Stimulated activated CD4-positive, alpha-beta T cell treated with anti-CD3 and anti-CD28 coated beads, Interleukin-2, amount 100 ng/mL, for 24 hours (primary cell): ENCODE measurements at places on chromosomes 6 and 20.

DNA sequence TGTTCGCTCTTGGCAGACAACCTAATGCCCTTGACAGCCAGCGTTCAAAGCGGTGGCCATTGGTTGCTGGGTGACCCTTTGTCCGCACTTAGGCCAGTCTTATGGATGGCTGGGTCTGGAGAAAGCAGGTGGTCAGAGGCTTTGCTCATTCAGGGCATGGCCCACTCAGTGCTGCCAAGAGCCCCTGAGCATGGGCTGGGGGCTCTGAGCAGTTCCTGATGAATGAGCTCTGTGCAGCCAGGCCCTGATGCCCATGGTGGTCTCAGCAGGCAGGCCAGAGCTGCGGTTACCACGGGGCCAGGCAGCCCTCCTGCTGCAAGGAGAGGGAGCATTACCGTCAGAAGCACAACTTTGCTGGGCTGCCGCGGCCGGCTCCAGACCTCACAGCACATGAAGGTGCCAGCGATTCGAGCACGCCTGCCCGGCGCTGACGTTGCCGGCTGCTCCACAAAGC lies 36.3 kb downstream of the CDH4 start:
- no peak for DNase-seq

DNA sequence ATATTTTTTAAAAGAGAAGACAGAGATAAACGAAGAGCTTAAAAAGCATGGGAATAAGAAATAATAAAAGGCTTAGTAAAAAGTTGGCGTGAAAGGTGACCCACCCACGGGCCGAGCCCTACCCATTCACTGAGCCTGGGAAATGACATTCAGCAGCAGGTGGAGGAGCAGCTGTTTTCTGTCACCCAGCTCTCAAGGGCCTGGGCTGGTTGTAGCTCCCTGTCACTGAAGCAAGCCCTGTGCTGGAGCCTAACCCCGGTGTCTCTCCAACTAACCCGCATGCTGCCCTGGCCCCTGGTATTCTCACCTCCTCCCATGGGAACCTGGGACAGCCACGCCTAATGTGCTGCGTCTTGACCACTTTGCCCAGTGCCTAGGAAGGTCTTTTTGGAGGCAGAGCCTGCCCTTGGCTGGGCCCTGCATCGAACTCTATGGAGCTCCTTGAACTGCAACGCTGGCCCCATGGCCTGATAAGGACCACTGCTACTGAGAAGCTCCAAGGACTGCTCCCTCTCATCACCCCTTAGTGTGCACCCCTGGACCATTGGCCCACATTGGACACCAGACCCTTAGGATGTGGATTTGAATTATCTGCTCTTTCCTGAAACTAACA lies 68.8 kb upstream of the IYD start:
- no peak for DNase-seq

DNA sequence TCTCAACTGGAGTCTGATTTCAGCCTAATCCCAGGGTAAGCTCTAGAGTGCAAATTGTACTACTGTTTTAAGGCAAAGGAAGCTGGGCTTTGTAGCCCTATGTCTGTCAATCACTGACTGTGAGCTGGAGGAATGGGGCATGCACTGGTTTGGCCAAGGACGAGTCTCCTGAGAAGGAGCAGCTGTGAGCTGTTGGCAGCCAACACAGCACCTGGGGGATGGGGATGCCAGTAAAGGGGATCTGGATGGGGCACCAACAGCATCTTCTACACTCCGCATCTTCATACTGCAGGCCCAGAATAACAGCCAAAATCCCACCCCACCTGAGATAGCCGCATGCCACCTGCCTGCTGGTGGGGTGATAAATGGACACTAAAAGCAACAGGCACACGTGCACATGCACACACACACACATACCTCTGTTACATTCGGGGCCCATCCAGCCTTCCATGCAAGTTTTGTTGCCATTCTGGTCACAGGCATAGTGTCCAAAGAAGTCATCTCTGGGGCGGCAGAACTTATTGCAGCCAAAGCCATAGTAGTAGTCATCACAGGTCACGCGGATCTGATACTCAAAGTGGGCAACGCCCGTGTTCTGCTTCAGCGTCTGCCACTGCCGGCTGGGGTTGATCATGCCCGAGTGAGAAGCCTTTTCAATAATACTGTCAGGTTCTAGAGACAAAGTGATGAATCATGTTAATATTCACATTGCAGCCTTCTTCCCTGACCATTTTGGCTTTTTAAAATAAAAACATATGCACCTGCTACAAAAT lies 15.6 kb downstream of the JAG1 start:
- no peak for DNase-seq

DNA sequence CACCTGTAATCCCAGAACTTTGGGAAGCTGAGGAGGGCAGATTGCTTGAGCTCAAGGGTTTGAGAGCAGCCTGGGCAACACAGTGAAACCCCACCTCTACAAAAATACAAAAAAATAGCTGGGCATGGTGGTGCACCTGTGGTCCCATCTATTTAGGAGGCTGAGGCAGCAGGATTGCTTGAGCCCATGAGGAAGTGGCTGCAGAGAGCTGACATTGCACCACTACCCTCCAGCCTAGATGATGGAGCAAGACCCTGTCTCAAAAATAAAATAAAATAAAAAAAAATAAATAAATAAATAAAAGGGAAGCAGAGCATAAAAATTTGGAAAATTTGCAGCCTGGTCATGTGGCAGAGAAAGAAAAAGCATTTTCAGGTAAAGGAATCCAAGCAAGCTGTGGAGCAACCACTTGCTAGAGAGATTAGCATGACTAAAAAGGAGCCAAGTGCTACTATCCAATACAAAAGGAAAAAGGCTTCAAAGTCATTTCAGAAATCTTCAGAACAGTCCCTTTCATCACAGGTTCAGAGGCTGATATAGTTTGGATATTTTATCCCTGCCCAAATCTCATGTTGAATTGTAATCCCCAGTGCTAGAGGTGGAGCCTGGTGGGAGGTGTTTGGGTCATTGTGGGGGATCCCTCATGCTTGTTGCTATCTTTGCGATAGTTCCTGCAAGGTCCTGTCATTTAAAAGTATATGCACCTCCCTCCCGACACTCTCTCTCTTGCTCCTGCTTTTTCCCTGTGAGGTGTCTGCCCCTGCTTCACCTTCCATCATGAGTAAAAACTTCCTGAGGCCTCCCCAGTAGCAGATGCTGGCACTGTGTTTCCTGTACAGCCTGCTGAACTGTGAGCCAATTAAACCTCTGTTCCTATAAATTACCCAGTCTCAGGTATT lies 11.2 kb upstream of the TTK start:
- DNase-seq = no peak

- DNase-seq = no peak
These were observed 43.2 kb upstream of the AKAP12 start for GRCh38 chr6:151196555-151196954.

DNA sequence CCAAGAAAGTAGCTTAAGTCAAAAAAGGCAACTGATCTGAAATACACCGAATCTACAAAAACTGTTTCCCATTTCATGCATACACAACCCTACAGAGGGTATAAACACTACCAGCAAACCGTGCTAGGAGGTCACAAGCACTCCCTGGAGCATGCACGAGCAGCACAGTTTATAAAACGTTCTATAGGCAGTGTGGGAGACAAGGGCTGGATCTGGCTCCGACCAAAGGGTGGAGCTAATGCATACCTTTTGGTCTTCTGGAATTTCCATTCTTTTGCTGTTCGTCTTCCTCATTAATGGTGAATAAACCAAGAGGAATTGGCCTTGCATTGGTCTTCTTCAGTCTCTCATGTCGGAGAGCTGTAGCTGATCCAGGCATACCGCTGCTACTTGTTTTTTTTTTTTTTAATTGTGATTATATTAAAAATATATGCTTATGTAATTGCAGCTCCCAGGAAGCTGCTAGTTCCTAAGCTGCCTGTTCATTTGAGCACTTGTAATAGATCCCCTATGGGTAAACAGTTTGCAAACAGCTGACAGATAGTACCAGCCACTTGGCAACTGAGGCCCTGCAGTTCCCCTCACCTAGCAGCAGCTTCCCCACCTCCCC lies 24.5 kb downstream of the MAP7 start:
- no peak for DNase-seq

GRCh38 chr20:63236116-63236837 lies 572 bp downstream of the BIRC7 start:
- DNase-seq = no peak

- DNase-seq = no peak
These were observed 1.8 kb downstream of the TIAM2 start for GRCh38 chr6:154996841-154997311.

DNA sequence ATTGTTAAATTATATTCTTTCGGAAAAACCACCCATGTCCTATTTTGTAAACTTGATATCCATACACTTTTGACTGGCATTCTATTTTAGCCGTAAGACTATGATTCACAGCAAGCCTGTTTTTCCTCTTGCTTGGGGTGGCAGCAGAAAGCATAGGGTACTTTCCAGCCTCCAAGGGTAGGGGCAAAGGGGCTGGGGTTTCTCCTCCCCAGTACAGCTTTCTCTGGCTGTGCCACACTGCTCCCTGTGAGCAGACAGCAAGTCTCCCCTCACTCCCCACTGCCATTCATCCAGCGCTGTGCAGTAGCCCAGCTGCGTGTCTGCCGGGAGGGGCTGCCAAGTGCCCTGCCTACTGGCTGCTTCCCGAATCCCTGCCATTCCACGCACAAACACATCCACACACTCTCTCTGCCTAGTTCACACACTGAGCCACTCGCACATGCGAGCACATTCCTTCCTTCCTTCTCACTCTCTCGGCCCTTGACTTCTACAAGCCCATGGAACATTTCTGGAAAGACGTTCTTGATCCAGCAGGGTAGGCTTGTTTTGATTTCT lies 2.1 kb upstream of the ESR1 start:
- DNase-seq = no peak

- no peak for DNase-seq
These were observed 69.4 kb upstream of the MYLIP start for GRCh38 chr6:16059496-16059895.
